Mesothelial cell of epicardium (in vitro differentiated cells): ENCODE measurements at places on chromosomes 2 and 18. TPM values are rescaled to one million over a fixed set of nuclear protein-coding genes. Genes with fewer than 3 reads are reported as not detected.

The WIPF1 gene
- total RNA-seq = 19.0 to 21.1 TPM (median 20.6 TPM) in 3 replicates

The SPEG gene
- 95.4 to 97.7 TPM (median 97.7 TPM) in 3 replicates for total RNA-seq

The SERPINB12 gene
- not detected in 3 replicates for total RNA-seq

The COL6A3 gene
- 544 to 655 TPM (median 645 TPM) in 3 replicates for total RNA-seq

The RRM2 gene
- total RNA-seq = 30.8 to 35.7 TPM (median 32.7 TPM) in 3 replicates

The FER1L5 gene
- 0.91 to 1.4 TPM (median 1.1 TPM) in 3 replicates for total RNA-seq

The SOWAHC gene
- 15.9 to 16.8 TPM (median 16.0 TPM) in 3 replicates for total RNA-seq

The PRKAG3 gene
- 2.8 to 3.6 TPM (median 2.9 TPM) in 3 replicates for total RNA-seq

The IKZF2 gene
- total RNA-seq = 44.8 to 47.5 TPM (median 44.9 TPM) in 3 replicates

The NEB gene
- 0.92 to 1.2 TPM (median 1.1 TPM) in 3 replicates for total RNA-seq

The ICOS gene
- not detected in 3 replicates for total RNA-seq

The GCG gene
- 0.29 to 0.36 TPM in 2 of 3 replicates, not detected in the other for total RNA-seq

The PROKR1 gene
- 0.09 to 0.14 TPM (median 0.11 TPM) in 3 replicates for total RNA-seq

The FABP1 gene
- total RNA-seq = 1.0 to 3.8 TPM (median 2.7 TPM) in 3 replicates

The USP14 gene
- 54.7 to 57.1 TPM (median 55.2 TPM) in 3 replicates for total RNA-seq

The ELP2 gene
- 131 to 144 TPM (median 143 TPM) in 3 replicates for total RNA-seq

The DSG1 gene
- 0.07 to 0.18 TPM (median 0.09 TPM) in 3 replicates for total RNA-seq

The SESTD1 gene
- 55.8 to 59.7 TPM (median 56.9 TPM) in 3 replicates for total RNA-seq

The MAB21L4 gene
- total RNA-seq = 2.0 to 3.2 TPM (median 2.4 TPM) in 3 replicates

The KCNE4 gene
- 9.0 to 9.3 TPM (median 9.2 TPM) in 3 replicates for total RNA-seq

The SERPINB7 gene
- 0.40 to 0.68 TPM (median 0.51 TPM) in 3 replicates for total RNA-seq

The CACNB4 gene
- 3.3 to 4.1 TPM (median 3.5 TPM) in 3 replicates for total RNA-seq

The CIDEA gene
- total RNA-seq = not detected in 3 replicates

The SOX11 gene
- 45.0 to 47.0 TPM (median 46.2 TPM) in 3 replicates for total RNA-seq

The UBXN2A gene
- total RNA-seq = 21.0 to 23.0 TPM (median 22.1 TPM) in 3 replicates

The SNTG2 gene
- not detected in 3 replicates for total RNA-seq

The CEBPZOS gene
- not detected in 3 replicates for total RNA-seq

The KYNU gene
- 0.09 to 0.23 TPM (median 0.20 TPM) in 3 replicates for total RNA-seq

The SCN3A gene
- total RNA-seq = 0.11 to 0.23 TPM (median 0.16 TPM) in 3 replicates

The TET3 gene
- 39.6 to 42.6 TPM (median 41.2 TPM) in 3 replicates for total RNA-seq

The SLC9A4 gene
- 0.07 to 0.11 TPM (median 0.11 TPM) in 3 replicates for total RNA-seq

The SLC25A12 gene
- total RNA-seq = 21.2 to 25.4 TPM (median 23.4 TPM) in 3 replicates

The GKN1 gene
- not detected in 3 replicates for total RNA-seq

The RAB6C gene
- 0.16 to 0.18 TPM in 2 of 3 replicates, not detected in the other for total RNA-seq

The CHN1 gene
- total RNA-seq = 32.7 to 34.4 TPM (median 33.9 TPM) in 3 replicates

The ABCG8 gene
- not detected in 3 replicates for total RNA-seq

The PAX8 gene
- total RNA-seq = 0.13 to 0.31 TPM in 2 of 3 replicates, not detected in the other

The TM4SF20 gene
- not detected in 3 replicates for total RNA-seq

The FAM136A gene
- total RNA-seq = 42.7 to 46.5 TPM (median 43.3 TPM) in 3 replicates

The TXNDC2 gene
- 0.29 TPM in 1 of 3 replicates, not detected in the others for total RNA-seq

The KATNAL2 gene
- 7.0 to 8.9 TPM (median 8.9 TPM) in 3 replicates for total RNA-seq

The CTLA4 gene
- not detected in 3 replicates for total RNA-seq

The IL36B gene
- total RNA-seq = not detected in 3 replicates

The REEP1 gene
- 1.1 to 1.9 TPM (median 1.8 TPM) in 3 replicates for total RNA-seq

The NT5DC4 gene
- not detected in 3 replicates for total RNA-seq

The B3GNT7 gene
- total RNA-seq = 5.2 to 7.0 TPM (median 5.6 TPM) in 3 replicates

The LIMS4 gene
- total RNA-seq = 0.82 to 1.8 TPM (median 1.2 TPM) in 3 replicates

The CDH7 gene
- total RNA-seq = 0.75 to 1.1 TPM (median 0.94 TPM) in 3 replicates

The GALNT14 gene
- total RNA-seq = 1.7 to 2.8 TPM (median 2.2 TPM) in 3 replicates

The SEPTIN10 gene
- total RNA-seq = 64.9 to 69.2 TPM (median 69.1 TPM) in 3 replicates
